C1 segment of cervical spinal cord (tissue), 14 donors: ENCODE measurements at places on chromosomes 3 and 15.
A peak's percentile ranks its signal among the peaks of the same experiment; 100 is the strongest.

- no peak for DNase-seq
Observed at GRCh38 chr15:61155741-61156700, 73.1 kb downstream of the RORA start.

GRCh38 chr3:24526640-24527212 is 32.1 kb upstream of the THRB start:
- no peak for DNase-seq

- no peak for DNase-seq
Observed at GRCh38 chr15:67150023-67150860, 84.8 kb downstream of the SMAD3 start.

DNA sequence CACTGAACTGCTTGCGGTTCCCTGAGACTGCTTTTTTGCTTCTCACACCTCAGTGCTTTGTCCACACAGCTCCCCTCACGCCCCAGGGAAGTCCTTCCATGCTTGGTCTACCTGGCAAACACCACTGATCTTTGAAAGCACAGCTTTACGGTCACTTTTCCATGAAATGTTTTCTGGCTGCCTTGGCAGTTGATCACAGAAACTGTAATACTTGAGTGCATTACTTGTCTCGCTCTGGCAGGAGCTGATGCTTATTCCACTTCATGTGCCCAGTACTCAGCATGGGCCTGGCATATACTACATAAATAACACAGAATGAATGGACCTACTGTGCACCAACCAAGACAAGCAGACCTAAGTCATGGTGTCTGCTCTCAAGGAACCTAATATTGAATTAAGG is 121.1 kb downstream of the MEX3B start:
- no peak for DNase-seq

- no peak for DNase-seq
Observed at GRCh38 chr3:74633021-74633420, 18.6 kb upstream of the CNTN3 start.

- DNase-seq = no peak
Observed at GRCh38 chr15:90982135-90982534, 12.2 kb downstream of the PRC1 start.

DNA sequence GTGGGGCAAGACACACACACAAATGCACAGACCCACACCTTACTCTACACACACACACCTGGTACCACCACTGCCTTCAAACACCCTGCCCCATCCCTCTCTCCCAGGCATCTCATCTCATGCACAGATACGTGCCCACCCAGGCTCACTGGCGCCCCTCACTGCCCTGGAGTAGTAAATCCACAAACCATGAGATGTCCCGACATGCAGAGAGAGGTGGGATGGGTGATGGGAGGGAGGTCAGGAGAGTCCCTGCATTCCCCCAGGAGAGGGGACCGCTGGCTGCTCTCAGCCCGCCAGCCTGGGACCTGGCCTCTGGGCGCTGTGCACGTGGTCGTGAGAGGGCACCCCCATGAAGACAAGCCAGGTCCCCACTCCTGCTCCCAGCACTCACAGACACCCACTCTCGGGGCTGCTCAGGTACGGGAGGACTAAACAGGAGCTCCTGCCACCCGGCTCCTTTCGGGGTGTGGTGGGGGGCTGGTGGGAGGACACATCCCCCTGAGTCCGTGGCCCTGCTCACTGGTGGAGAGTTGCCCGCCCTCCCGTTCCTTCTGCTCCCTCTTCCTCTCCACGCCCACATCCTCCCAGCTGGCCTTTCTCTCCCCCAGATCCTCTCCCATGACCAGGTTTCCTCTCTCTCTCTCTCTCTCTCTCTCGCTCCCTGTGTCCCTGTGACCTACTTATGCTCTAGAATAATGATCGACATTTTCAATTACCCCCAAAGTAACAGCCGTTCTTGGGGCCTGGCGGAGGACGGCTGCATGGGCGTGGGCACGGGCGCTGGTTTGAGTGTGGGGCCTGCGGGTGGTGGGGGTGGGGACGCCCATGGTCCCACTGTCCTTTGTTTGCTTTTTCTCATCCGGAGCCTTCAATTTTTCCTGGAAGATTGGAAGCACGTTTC is 18.9 kb upstream of the CSPG4 start:
- no peak for DNase-seq

DNA sequence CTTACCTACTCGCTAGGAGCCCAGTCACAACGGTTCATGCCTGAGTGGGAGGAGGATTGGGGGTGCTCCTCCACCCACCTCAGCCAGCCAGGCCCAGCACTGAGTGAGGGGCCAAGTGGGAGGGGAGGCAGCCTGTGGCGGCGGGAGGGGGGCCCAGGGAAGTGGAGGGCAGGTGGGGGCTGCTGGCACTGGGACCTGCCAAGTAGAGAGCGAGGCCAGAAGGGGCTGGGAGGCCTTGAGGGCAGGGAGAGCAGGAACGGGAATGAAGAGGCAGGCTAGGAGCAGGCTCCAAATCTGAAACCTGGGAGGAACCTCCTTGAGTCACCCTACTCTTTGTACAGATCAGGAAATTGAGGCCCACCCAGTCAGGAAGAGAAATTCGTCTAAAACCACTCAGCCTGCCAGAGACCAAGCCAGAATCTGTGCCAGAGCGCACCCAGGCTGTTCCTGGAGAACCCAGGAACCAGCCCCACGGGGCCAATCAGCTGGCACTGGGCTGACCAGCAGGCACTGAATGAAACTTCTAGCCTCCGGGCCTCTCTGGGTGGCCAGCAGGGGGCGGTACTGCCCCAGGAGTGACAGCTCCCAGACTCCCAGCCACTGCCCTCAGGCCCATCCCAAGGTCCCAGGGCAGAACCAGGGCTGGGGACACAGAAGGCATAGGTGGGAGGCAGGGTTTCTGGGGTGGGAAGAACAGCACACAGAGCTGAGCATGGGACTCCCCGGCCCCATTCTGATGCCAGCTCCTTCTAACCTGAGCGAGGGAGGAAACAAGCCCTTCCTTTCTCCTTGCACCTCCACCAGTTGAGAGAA is 14.8 kb upstream of the CYP11A1 start:
- peak; percentile 85 for DNase-seq

GRCh38 chr3:59339818-59340217 is 290.0 kb upstream of the CFAP20DC start:
- DNase-seq = no peak

DNA sequence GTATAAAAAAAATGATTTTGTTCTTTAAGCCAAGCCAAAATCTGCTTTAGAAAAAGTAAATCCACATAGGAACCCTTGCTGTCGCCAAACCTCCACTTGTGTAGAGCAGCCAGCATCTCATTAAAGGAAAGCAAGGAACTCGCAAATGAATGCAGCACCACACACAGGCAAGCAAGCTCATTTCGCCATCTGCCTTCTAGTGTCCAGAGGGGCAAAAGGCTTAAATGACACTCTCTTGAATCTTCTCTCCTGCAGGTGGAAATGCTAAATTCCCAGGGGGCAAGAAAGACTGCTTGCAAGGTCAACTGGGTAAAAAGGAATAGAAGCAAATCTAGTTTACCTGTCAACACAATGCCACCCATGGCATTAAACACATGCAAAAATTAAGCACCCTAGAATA is 2.4 kb downstream of the MB21D2 start:
- DNase-seq = no peak

DNA sequence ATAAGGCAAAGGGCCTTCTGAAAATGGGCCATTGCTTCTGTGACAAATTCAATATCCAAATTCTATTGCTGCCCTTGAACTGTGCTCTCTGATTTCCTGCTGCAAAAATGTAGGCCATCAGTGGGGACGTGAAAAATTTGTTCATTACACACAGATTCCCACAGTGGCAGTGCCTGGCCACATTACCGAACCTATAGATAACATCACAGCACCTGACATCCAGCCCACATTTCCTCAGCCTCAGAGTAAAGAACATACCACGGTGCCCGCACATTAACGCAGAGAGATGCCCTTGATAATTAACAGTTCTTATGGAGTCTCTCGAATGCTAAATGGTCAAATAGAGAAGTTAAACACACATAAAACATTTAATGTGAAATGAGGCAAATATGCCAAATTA is 931.6 kb upstream of the CFAP20DC start:
- DNase-seq = no peak

DNA sequence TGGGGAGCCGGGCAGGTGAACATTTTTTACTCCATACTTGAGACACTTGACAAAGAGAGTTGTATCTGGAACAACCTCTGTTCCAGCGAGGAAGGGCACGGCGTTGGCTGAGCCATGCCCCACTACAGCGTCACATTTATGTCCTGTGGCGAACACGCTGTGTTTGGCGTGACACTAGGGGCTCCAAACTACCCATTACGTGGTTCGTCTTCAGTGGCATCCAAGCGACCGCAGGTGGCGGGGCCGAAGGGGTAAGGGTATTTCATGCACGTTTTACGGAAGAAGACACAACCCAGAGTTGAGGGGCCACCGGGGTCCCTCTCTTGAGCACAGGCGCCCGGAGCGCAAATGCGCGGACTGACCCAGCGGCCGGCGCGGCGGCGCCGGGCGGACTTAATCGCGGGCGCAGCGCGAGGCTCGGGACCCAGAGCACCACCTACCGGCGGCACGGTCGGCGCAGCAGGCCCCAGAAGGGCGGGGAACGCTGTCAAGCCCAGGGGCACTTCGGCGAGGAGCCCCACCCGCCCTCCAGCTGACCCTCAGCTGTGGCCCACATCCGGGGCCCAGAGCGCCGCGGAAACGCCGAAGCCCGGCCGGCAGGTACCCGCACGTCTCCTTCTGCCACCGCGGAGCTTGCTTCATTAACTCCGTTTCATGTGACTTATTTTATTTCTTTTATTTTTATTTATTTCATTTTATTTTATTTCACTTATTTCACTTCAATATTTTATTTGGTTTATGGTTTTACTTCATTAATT is 36.4 kb upstream of the TRIM71 start:
- DNase-seq = peak; percentile 17

DNA sequence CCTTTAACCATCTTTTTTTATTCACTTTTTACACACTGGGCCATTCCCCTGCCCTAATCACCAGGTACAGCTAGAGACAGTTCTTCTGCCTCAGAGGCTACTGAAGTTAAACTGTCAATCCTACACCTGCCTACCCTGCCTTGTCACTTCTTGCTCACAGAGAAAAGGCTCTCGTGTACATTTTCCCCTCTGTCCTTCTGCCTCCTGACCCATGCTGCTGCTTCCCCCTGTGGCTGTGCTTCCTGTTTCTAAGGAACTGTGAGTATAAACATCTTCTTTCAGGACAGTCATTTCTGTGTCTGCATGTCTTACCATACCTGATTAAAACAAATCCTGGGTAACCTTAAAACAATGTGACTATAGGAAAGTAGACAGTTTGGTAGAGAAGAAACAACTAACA is 236.4 kb upstream of the MRPL3 start:
- no peak for DNase-seq

- DNase-seq = no peak
Observed at GRCh38 chr3:61601831-61602230, 40.5 kb downstream of the PTPRG start.

DNA sequence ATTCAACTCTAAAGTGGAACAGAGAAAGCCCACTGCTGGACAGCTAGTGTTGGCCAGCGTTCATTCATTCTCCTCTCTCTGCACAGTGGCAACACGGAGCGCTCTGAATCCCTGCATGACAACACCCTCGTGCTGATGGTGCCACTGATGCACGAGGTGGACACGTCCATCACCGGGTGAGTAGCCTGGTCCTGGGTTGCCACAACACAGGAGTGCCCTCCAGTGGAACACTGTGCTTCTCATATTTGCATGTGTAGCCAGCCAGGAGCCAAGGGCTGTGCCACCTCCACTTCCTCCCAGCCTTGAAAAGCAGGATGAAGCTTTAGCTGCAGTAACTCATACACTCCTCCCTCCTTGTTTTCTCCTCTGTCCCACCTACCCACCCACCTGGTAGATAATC is 120.0 kb upstream of the CTDSPL start:
- no peak for DNase-seq

- no peak for DNase-seq
Observed at GRCh38 chr3:141342386-141342785, 25.9 kb upstream of the ZBTB38 start.

DNA sequence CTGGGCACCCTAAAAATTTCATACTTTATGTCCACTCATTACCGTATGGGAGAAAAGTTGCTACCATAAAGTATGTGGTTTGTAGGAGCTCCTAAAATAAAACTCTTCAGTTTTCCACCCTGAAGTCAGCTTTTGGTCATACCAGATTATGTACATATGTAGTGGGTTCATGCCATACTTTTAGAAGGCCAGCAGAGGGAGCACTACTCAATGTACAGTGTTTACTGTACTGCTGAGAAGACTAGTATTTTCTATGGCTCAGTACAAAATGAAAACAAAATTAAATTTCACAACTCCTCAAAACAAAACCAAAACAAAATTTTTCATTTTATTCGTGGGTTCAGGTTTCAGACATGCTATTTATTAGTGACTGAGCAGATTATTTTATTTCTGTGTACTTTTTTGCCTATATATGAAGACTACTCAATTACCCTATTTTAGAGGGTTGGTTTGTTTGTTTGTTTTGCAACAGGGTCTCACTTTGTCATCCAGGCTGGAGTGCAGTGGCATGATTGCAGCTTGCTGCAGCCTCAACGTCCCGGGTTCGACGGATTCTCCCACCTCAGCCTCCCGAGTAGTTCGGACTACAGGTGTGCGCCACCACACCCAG is 24.3 kb downstream of the NXPE3 start:
- DNase-seq = no peak

DNA sequence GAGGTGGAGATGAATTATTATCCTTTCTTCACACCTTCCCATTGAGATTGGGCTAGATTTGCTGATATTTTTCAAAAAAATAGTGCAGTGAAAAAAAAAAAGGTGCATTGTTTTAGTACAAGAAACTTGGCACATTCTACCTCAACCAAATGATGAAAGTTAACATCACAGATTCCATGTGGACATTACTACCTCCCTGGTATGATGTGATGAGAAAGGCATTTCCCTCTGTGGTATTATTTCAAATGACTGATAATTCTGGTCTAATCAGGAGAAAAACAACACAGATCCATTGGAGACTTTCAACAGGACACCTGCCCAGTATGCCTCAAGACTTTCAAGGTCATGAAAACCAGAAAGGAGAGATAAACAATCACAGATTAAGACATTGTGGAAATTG is 313.4 kb downstream of the BCHE start:
- no peak for DNase-seq

DNA sequence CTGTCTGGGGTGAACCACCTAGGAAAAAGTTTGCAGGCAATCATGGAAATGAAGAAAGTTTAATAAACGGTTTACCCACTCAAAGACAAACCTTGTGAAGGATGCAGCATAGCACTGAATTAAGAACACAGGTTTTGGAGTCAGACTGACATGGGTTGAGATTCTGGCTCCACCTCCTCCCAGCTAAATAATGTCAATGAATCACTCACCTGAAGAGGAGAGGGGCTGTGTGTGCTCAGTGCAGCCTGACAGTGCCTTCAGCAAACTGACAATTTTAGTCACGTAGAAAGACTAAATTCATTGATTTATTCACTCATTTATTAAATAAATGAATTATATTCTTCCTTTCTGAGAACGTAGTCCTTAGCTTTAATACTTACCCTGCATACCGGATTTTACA is 18.9 kb downstream of the NR1I2 start:
- DNase-seq = no peak

- no peak for DNase-seq
Observed at GRCh38 chr3:158085931-158086330, 20.3 kb downstream of the SHOX2 start.

DNA sequence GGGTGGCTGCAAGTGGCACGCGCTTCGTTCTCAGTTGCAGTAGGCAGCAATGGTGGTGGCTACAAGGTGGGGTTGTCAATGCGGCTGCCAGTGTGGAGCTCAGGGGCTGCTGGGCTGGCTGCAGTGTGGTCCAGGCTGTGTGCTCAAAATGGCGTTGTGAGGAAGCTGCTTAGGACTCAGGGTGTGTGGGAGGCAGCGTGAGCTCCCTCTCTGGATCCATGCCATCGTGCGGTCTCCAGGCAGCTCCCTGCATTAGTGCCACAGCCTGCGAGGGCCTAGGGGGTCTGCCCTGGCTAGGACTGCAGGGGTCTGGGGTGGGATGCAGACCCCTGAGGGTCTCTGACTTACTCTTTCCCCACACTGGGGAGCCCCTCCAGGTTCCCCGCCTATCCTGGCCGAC is 397.2 kb downstream of the OCA2 start:
- no peak for DNase-seq
